ENCODE measurements at places on chromosomes 5 and 9.

DNA sequence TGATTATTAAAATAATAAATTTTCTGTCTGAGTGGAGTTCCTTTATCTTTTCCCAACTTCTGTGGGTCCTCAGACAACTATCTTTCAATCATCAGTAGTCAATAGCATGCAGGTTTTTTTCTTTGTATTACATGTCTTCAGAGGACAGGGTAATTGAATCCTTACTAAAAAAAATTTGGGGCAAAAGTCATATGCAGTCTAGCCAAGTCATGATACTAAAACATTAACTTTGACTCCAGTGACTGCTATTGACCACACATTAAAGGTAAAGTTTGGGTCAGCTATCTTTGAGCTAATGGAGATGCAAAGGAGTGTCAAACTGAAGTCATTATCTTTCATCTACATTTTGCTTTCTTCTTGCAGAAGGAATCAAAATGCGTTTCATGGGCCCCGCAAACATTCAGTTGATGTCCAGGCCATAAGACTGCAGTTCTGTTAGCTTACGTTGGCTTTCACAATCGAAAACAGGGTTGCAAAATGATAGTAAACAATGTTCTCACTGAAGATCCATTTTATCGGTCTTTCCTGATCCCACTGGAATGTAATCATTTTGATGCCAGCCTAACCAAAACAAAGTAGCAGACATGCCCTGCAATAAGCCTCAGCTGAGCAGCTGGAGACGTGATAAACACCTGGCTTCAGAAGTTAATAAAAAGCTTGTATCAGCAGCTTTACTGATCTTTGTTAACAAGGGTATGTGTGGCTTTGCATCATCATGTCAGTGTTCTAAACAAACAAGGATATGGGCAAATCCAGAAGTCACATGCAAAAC is 186.1 kb upstream of the PRLR start:
- no peak for DNase-seq

- no peak for DNase-seq
Observed at GRCh38 chr9:33809506-33809905, 7.5 kb upstream of the UBE2R2 start.

DNA sequence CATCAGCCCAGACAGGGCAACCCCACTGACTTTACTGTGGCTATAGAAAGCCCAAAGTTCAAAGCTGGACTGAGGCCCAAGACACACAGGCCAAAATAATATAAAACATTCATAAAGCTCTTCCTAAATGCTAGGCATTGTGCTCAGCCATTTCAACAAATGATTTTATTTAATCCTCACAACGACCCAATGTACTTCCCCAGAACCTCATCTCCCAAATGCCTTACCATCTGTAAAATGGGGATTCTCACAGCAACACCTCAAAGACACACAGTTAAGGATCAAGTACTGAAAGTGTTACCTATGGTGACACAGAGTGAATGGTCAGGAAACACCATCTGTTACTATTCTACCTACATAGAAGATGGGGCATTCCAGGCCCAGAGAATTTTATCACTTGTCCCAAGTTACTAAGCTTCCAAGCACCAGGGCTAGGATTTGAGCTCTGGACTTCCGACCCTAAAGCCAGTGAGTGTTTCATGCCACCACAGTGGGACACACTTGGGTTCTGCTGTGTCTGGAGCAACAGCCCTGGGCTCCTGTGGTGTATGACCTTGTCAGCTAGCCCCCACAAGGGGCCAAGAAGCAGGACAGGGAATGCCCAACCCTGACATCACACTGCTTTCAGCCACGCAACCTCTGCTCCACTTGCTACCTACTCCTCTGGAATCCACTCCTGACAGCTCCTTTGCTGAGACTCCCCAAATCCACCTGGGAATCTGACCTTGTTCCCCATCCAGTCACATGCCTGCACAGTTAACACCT is 15.1 kb downstream of the SHB start:
- DNase-seq, result no peak

DNA sequence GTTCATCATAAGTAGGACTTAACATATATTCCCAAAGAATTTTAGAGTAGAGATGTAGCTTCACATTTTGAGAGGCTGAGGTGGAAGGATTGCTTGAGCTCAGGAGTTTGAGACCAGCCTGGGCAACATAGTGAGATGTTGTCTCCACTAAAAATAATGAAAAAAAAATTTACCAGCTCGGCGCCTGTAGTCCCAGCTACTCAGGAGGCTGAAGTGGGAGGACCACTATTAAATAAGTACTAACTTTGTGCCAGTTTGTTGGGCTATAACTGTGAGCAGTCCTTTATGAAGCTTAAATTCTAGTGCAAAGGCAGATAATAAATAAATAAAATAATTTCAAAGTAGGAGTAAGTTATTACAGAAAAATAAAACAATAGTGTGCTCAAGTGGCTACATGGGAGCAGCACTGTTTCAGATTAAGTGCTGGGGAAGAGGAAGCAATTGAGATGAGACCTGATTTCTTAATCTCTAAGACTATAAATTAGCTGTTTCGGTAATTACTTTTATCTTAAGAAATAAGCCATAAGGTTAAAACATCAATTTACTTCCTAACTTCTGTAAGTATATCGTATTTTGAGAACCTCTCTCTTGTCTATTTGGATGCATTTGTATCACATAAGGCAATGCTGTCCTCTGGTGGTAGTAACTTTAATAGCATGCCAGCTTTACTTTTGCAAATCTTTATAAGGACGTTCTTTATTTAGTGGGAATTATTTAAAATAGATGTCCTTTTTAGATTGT is 98.9 kb downstream of the CSNK1G3 start:
- peak; percentile 68 for DNase-seq

GRCh38 chr5:122182491-122182921 is 53.2 kb downstream of the ZNF474 start:
- DNase-seq, result no peak

DNA sequence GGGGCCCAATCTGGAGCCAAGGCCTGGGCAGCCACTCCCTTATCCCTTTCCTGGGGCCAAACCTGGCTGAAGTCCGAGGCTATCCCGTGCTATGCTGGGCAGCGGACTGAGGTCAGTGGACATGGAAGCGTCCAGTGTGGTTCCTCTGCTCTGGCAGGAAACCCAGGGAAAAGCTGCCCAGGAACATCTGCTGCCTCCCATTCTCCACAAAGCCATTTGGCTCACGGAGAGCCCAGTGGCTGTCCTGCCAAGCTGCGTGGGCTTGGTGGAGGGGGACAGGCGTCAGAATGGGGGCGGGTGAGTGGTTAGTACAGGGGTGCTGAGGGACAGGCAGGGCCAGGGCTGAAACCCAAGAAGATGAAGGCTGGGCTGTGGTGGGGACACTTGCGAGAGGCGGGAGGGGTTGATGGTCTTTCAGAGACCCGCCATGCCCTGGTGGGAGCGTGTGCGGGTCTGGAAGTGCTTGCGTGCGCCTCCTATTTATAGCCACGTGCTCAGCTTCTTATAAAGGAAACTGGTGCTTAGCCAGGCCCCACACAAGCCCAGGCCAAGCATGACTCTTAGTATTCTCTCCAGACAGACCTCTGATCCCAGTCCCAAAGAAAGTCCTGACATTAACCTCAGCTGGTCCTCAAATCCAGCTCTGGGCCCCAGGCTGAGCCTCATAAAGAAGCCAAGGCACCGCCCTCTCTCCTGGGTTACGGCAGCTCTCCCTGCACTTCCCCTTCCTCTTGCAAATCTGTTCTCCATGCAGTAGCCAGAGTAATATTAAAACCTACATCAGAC is 9.4 kb upstream of the SLC6A7 start:
- peak; percentile 67 for DNase-seq

DNA sequence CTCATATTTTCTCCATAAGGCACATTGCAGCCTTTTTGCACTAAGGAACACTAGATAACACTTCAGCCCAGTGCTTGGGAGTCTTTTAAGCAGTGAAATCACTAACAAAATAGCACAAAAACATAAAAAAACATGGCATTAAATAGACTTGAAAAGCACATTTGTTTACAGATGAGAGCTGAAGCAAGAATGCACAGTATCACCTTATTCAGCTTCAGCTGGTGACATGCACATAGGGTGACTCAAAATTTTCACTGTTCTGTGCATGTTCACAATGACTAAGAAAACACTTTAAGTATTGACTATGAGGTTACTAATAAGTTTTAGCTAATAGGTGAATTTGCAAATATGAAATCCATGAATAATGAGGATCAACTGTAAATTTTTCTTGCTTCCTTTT is 293.9 kb upstream of the TARS1 start:
- no peak for DNase-seq

DNA sequence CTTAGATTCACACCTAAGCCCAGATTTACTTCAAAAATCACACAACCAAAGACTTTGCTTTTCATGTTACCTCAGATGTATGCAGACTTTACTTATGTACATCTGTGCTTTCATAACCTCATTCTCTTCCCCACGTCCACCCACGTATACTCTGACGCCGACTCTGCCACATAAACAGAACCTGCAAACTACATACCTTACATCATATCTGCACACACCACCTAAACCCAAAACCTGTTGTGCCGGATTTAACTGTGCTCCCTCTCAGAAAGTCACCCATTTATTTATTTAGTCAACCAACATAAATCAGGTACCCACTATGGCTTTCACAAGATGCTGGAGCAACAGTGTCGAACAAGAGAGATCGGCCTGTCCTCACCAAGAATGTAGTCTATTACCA is 1.0 kb upstream of the DPYSL3 start:
- no peak for DNase-seq

DNA sequence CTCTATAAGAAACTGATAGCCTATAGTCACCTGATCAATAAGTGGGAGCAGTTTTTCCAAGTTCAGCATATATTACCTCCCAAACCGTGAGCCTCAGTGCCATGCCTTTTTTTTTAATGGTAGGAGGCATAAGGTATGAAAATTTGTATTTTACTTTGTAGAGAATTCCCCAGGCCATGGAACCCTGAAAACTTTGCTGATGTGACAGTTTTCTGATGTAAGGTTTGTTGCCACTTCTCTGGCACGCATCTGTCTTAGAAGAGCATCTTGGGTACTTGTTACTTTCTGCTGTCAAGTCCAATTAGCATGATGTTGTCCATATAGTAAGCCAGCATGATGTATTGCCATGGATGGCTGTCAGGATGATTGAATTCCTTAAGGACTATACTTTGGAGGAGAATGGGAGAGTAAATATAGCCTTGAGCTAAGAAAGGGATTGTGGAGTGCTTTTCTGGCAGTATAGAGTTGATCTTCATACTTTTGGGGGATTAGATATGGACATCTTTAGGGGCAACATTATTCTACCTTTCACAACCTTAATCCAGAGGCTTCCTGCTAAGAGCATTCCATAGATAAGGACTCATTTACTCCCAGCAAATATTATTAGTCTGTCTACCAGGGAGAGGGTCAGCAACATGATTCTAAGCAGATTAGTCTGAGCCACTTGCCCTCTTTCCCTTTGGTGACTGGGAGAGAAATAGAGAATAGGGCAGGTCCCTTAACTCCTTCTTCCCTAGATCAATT is 389.6 kb downstream of the YTHDC2 start:
- no peak for DNase-seq

- peak; percentile 34 for DNase-seq
Observed at GRCh38 chr9:69549310-69550202, 122.6 kb downstream of the APBA1 start.

GRCh38 chr9:7608261-7608660 is 191.3 kb downstream of the DMAC1 start:
- DNase-seq, result no peak

GRCh38 chr9:129962889-129963703 is 79.9 kb downstream of the FNBP1 start:
- DNase-seq, result peak; percentile 77

DNA sequence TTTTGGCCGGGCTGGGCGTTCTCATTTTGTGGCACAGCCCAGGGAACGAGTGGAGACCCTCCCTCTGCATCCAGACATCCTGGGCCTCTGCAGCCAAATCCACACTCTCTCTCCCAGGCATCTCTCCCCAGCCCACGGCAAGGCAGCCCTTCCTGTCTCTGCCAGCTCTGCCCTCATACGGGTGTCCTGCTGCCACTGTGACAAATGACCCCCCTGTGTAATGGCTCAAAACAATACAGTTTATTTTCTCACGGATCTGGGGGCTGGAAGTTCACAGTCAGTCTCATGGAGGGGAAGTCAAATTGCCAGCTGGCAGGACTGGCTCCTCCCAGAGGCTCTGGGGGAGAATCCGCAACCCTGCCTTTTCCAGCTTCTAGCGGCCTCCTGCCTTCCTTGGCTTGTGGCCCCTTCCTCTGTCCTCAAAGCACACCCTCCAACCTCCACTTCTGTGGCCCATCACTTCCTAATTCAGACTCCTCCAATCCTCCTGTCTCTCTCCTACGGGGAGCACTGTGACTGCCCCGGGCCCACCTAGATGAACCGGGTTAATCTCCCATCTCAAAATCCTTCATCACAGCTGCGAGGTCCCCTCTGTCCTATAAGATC is 70.2 kb upstream of the COL5A1 start:
- no peak for DNase-seq

DNA sequence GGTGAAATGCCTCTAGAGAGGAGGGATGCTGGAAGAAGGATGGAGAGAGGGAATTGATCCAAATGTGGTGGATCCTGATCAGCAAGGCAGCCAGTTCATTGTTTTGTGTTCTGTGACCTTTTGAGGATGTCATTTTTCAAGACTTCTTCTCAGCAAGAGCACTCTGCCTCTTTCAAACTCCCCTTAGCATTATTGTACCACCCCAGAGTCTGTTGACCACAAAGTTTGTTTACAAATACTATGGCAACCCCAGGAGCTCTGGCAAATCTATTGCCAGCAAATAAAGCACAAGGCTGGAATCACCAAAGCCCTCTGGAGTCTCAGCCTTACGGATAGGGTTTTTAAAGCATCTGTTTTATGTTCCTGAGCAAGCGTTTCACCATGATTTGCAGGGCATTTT is 76.2 kb upstream of the SLC1A3 start:
- DNase-seq, result no peak

- DNase-seq, result no peak
Observed at GRCh38 chr5:37370550-37370863, 399 bp downstream of the NUP155 start.

GRCh38 chr9:32877103-32877502 is 93.8 kb downstream of the TMEM215 start:
- no peak for DNase-seq

GRCh38 chr5:64895748-64896147 is 127.0 kb downstream of the CWC27 start:
- no peak for DNase-seq

DNA sequence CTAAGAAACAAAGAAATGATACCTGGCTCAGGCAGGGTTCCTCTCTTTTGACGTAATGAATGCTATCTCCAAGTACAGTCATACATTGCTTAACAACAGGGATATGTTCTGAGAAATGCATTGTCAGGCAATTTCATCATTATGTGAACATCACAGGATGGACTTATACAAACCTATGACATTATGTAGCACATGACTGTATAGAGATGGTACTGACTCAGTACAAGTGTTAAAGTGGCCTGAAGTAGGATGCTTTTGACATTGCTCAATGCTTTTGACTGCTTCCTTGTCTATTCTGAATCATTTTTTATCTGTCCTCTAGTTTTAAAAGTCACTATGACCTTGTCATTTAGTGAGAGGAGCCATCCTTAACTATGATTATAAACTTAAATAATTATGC is 147.6 kb downstream of the NR2F1-AS1 start:
- DNase-seq, result no peak

Data from inflammatory macrophage (primary cell).